Brain (organoid and tissue), 16 donors: ENCODE measurements at places on chromosomes 6 and 20. TPM values are rescaled to one million over a fixed set of nuclear protein-coding genes. Genes with fewer than 3 reads are reported as not detected.

DNA sequence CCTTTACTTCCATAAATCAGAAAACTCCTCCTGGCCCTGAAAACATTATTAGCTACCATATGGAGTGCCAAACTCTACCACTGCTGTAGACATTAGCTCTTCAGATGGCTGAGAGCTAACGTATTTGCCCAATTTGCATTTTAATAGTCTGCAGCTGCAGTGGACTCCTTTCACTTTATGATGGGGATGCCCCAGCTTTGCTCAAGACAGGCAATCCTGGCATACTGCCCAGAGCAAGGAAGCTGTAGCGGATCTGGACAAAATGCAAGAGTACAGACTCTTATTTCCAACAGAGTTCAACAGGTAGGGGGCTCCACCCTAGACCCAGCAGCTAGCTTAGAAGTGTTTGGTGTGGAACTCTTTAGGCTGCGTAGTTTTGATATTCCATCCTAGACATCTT, 246.7 kb downstream of the FOXC1 start:
- DNase-seq = peak; percentile 83

GRCh38 chr6:167676000-167676665, 150.6 kb upstream of the AFDN start:
- DNase-seq = no peak

The ID4 gene
- polyA plus RNA-seq = 99.6 TPM

The RPL7L1 gene
- polyA plus RNA-seq = 116 TPM

DNA sequence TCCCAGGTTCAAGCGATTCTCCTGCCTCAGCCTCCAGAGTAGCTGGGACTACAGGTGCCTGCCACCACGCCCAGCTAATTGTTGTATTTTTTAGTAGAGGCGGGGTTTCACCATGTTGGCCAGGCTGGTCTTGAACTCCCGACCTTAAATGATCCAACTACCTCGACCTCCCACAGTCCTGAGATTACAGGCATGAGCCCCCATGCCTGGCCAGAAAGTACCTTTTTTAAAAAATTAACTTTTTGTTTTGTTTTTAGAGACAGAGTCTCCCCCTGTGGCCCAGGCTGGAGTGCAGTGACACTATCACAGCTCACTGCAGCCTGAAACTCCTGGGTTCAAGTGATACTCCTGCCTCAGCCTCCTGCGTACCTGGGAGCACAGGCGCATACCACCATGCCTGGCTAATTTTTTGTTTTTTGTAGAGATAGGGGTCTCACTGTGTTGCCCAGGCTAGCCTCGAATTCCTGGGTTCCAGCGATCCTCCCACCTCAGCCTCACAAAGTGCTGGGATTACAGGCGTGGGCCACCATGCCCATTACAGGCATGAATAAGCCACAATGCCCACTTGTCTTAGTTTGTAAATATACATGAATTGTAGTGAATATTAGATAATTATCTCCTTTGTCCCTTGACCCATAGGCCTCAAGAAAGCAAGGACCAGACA, 17.4 kb upstream of the EEF1A1 start:
- no peak for DNase-seq

DNA sequence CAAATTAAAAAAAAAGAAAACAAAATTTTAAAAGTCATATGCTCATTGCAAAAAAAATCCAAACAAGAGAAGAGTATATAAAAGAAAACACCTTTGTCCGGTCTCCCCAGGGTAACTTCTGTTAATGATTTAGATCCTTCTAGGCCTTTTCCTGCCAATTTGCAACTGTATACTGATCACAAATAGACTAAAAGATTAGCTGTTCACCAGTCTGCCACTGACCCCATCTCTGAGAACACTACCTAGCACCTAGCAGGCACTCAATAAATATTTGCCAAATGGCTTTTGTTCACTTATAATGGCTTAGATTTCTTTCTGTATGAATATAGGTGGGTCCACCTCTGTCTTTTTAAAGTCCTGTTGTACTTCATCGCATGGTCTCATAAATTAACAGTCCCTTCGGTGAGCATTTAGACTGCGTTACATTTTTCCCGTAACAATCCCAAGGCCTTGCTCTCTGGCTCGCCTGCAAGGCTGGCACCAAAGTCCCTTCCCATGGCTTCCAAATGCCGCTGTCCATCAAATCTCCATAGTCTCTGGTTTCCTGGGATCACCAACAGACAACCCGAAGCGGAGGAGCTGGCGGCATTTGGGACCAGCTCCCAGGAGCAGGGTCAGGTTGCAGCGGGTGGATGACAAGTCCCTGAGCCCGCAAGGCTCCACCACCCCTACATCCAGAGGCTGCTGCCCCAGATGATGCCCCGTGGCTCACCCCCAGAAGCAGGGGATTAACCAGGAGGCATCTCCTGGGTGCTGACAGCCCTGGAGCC, 11.8 kb downstream of the JPH2 start:
- DNase-seq = no peak
